Calu3 (cell line): ENCODE measurements at places on chromosomes 5 and 9.

DNA sequence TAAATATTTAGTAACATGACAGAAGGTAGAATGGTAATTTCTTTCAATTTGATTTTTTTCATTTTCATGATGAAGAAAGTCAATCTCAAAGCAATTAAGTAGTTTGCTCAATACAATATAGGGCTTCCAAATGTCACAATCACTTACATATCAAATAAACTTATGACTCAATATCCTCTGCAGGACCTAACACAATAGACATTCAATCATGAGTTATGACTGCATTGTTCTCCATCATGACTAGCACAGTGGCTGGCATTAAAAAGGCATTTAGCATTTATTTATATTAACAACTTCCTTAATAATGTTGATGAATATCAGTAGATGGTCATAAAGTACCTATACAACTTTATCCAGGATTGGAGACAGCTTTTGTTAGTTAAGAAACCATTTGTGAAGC is 1499.6 kb downstream of the EFNA5 start:
- DNase-seq: no peak

DNA sequence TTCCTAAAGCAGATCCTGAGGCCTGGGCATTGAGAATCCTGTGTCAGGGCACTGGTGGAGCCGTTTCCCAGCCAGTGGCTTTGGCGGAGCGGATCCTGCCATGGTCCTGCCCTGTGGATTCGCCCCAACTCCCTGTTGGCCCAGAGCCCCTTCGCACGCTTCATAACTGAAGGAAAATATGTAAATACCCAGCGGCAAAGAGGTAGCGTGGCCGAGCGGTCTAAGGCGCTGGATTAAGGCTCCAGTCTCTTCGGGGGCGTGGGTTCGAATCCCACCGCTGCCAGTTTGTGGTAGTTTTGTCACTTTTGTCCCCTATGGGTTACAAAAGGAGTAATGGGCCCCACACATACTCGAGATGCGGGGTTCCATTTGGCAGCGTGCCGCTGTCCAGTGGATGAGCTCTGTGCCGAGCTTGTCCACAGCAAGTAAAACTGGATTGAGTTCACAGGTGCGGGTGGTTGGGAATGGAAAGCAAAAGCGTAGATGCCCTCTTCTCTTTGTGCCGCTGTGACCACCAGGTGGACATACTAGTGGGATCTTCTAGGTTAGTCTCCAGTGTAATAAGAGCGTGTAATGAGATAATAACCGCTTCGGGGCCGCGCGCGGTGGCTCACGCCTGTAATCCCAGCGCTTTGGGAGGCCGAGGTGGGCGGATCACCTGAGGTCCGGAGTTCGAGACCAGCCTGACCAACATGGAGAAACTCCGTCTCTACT is 17.3 kb downstream of the TRIM7 start:
- peak; percentile 93 for DNase-seq

DNA sequence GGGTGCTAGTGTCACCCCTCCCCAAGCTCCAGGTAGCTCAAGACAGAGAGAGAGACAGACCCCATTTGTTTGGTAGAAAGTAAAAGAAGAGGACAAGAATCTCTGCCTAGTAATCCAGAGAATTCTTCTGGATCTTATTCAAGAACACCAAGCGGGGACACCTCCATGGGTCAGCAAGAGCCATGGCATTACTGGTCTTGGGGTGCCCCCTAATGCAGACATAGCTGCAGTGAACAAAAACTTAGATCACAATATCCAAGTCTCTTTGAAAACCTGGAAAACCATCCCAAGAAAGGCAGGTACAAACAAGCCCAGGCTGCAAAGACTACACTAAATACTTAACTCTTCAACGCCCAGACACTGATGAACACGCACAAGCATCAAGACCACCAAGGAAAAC is 29.9 kb upstream of the PDE4D start:
- peak; percentile 9 for DNase-seq

- no peak for DNase-seq
Observed at GRCh38 chr5:50763846-50764245, 97.4 kb downstream of the PARP8 start.

GRCh38 chr9:134175808-134176598 is 11.6 kb upstream of the RNU6ATAC start:
- no peak for DNase-seq

DNA sequence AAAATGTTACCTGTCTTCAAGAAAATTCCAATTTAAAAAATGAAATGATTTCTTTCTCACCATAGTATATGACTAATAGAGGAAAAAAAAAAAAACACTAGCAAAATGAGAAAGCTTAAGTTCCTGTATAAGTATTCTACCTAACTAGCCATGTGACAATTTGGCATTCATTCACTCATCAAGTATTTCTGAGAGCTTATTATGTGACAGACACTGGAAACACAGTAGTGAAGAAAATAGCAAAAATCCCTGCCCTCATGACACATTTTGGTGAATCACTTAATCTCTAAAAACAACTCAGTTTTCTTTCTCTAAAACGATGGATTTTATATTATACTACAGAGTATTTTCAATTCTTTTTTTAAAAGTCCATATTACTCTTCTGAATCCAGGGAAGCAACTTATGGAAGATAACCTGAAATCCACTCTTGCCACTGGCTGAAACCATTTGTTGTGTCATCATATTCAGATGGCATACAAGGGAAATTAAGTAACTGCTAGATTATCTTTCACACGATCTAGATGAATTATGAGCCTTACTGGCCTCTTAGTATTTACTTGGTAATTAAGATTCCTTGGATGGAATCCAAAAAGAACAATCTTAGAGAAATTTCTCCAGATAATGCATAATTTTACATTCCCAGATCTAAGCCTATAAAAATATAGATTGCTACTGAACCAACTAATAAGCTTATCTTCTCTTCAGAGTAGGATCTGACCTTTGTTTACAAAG is 5.5 kb downstream of the PTBP3 start:
- DNase-seq: no peak

GRCh38 chr9:133679466-133680061 is 43.4 kb downstream of the DBH start:
- no peak for DNase-seq

DNA sequence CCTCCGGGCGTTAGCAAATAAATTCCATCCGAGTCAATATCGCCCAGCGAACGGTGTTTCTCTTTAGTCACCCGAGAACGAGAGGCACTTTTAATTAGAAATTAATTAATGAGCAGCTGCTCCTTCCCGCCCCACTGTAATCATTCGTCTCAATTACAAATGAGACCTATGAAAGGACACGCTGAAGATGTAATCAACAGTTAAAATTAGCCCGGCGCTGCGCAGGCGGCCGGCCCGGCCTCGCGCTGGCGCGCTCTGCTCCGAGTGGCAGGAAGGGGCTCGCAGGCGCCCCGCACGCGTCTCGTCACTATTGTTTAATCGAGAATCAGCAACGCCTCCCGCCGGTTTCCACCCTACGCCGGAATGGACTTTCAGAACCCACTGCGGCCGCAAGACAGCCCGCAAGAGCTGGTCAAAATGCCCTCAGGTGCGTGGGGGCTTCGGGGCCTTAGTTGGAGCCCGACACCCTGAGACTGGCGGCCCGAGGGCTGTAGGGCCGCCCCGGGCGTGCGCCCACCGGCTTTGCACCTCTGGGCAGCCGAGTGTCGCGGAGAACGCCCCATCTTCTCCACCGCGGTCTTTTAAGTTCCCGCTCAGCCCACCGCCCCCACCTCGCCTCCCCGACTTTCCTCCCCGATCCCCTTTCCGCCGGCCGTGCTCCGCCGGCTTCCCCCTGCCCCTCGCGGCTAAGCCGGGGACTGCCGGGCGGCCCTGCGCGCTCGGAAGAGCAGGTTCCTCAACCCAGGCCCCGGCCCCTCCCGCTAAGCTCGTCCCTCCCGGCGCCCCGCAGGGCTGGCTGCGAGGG is 597 bp upstream of the IRX4 start:
- no peak for DNase-seq

GRCh38 chr5:76154009-76154690 is 71.0 kb downstream of the SV2C start:
- no peak for DNase-seq

DNA sequence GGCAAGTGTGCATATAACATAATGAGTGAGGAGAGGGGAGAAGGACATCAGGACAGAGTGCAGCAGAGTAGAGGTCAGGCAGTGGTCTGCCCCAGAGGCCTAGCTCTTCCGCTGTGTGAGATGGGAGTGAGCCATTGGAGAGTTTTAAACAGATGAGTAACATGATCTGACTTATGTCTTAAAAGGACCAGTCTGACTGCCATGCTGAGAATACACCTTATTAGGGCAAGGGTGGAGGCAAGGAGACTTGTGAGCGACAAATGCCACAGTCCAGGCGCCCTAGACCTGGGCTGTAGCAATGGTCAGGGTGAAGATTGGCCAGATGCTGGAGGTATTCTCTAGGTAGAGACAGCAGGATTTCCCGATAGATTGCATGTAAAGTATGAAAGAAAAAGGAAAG is 83.1 kb downstream of the WWC1 start:
- no peak for DNase-seq

DNA sequence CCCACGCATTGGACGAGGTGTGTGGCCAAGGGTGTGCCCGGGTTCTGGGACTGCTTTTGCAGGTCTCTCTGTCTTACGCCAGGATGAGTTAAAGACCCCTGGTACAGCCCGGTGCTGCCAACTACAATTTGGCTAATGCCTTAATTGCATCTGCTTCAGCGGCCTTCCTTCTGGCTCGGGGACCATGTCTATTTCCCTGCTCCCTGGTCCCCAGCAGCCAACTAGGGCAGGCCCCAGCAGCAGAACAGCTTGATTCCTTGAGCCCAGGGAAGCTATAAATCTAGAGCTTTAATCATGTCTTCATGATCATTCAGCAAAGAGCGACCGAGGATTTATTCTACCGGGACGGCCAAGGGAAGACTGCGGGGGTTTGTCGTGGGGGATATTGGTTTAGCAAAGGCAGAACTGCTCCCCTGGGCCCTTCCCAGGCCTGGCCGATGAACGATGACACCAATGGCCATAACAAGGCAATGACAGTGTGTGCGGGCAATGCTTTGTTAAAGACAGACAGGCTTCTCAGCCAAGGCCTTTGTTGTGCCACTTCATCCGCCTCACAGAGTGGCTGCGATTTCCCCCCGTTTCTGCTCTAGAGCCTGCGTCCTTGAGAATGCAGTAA is 51.4 kb downstream of the CFAP77 start:
- no peak for DNase-seq

- DNase-seq: no peak
Observed at GRCh38 chr9:104633976-104634520, 16.0 kb upstream of the OR13C9 start.

GRCh38 chr5:14417792-14418765 is 163.5 kb upstream of the OTULINL start:
- DNase-seq: no peak

DNA sequence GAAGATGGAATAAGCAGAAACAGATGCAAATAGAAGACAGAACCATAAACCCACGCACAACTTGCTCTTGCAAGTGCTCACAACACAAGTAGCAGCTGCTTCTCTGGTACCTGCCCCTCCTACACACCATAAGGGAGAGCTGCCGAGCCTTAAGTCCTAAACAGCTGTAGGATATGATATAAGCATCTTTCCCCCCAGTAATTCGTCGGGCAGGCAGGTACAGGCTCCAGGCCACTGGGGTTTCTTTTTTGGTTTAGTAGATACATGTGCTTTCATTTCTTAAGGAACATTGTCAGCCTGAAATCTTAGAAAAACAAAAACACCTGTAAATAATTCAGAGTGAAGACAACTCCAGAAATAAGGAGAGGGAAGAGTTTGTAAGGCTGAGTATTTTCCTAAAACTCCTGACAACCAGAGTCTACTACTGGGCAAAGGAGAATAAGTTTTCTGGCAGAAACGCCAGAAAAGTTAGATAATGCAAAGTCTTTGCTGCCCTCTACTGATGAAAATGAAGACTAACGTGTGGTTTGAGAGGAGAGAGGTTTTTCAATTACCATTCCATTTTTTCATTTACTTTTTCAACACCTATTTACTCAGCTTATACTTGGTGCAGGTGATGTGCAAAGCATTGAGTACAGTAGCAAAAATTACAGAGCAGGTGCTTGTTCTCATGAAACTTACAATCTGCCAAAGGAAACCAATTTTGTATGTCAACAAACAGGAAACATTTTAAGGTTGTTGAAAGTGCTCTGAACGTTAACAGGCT is 20.1 kb upstream of the TCERG1 start:
- no peak for DNase-seq

DNA sequence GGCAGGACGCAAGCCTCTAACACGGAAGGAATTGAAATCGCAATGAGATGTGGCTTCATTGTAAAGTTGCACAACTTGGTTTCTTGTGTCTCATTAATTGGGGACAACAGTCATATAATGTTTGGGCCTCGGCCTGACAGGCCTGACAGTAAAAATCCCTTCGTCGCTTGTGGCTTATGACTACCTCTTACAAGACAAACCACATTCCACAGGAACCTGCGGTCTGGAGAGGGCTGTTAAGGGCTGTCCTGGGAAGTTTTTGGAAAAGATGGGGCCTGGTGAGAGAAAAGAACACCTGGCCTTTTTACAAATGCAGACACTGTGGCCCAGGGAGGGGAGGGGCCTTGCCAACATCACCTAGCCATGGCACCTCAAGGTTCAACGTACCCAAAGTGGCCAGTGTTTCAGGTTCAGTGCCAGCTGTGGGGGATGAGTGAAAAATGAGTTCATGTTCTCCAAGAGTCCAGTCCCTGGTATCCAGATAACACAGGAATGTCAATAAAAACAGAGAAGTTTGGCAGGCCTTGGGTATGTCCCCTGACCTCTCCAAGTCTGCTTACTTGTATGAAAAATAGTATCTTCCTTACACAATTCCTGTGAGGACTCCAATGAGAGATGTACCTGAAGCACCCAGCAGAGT is 22.2 kb downstream of the SHB start:
- DNase-seq: peak; percentile 32

GRCh38 chr9:105299190-105299854 is 54.9 kb downstream of the SLC44A1 start:
- peak; percentile 34 for DNase-seq

DNA sequence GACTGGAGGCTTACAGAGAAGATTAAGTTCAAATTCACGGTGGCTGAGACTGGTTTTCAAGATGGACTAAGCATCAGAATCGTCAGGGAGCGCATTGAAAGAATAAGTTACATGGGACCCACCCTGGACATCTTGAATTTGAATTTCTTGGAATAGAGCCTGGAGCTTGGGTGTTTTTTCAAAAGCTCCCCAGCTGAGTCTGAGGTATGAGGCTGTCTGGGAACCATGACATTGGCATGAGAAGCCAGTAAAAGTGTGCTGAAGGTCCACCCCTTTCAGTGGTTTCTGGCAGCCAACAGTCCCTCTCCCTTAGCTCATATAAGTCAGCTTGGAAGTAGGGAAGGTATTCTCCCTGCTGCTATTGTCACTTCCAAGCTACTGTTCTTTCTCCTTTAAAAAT is 97.8 kb downstream of the MAST4 start:
- DNase-seq: no peak

- DNase-seq: no peak
Observed at GRCh38 chr5:31113666-31114350, 79.7 kb upstream of the CDH6 start.

DNA sequence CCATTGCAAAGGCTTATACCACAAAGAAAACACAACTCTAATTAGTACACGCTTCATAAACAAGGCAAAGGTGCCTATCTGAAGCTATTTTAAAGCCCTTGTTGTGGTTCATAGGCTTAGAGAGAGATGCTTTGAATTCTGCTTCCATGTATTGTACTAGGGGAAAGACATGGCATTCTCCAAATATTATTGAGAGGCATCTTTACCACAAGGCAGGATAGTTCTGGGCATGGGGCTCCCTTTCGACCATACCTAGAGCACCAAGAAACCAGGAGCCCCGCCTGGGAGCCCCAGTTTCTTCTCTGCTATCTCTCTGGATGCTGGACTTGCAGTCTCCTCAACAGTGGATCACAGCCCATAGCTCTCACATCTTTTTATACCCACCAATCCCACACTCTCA is 93.7 kb downstream of the NFIB start:
- DNase-seq: no peak

- no peak for DNase-seq
Observed at GRCh38 chr9:131238402-131239021, 37.8 kb downstream of the FAM78A start.

- no peak for DNase-seq
Observed at GRCh38 chr5:82586661-82587310, 308.6 kb upstream of the RPS23 start.
